ENCODE measurements at places on chromosomes 3 and 15. TPM values are rescaled to one million over a fixed set of nuclear protein-coding genes. Genes with fewer than 3 reads are reported as not detected.

The WDR72 gene
- 0.12 TPM for total RNA-seq

- DNase-seq = no peak
Measured at GRCh38 chr15:82945326-82945725, 7.2 kb downstream of the HOMER2 start.

The TGM5 gene
- not detected for total RNA-seq

The UBE3A gene
- 106 TPM for total RNA-seq

The GABRB3 gene
- total RNA-seq = 63.4 TPM

DNA sequence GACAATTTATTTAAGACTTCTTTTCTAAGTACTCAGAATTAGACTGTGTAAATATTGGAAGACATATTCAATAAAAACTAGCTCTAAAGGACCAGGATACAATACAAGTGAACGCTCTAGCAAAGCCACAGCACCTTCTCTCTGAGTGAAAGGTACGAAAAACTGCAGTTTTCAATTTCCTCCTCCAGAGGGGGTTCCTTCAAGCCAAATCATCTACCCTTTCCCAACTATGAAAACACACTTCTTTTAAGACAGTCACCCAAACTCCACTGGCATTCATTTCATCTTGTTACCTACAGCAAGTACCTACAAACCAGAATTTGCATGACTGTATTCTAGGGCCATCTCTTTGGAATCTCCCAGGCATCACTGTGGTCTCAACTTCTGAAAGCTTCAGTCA, 165.8 kb downstream of the ERC2 start:
- DNase-seq = no peak

The KBTBD13 gene
- 2.8 TPM for total RNA-seq

DNA sequence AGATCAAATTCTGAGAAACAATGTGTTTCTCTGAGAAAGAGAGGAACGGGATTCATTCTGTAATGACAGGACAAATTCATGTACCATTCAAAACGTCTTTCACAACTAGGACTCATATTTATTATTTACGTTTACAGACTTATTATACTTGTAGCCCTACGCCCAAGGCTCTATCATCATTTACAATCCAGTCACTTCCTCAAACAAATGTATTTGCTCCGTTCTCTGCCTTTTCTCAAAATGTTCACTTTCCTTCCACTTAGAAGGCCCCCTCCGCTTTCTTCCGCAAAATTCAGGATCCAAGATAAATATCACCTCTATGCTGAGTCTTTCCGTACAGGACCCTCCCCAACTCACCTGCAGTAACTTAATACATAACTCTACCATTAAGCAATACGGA, 745 bp downstream of the RSL24D1 start:
- DNase-seq = no peak

The EXD1 gene
- total RNA-seq = not detected

GRCh38 chr3:136856665-136857064, 5.3 kb upstream of the NCK1 start:
- no peak for DNase-seq

- DNase-seq = no peak
Measured at GRCh38 chr3:115348951-115349745, 202.1 kb upstream of the ZBTB20 start.

Data from right cardiac atrium (tissue), 5 donors.